ENCODE measurements at places on chromosomes 6 and 20.
A peak's percentile ranks its signal among the peaks of the same experiment; 100 is the strongest.

- no peak for DNase-seq
These were observed 38.9 kb downstream of the STK35 start for GRCh38 chr20:2140561-2140960.

GRCh38 chr20:15937179-15937578 lies 636.1 kb downstream of the KIF16B start:
- no peak for DNase-seq

- DNase-seq, result no peak
These were observed 113.7 kb upstream of the LOC128125822 start for GRCh38 chr6:63458480-63459115.

DNA sequence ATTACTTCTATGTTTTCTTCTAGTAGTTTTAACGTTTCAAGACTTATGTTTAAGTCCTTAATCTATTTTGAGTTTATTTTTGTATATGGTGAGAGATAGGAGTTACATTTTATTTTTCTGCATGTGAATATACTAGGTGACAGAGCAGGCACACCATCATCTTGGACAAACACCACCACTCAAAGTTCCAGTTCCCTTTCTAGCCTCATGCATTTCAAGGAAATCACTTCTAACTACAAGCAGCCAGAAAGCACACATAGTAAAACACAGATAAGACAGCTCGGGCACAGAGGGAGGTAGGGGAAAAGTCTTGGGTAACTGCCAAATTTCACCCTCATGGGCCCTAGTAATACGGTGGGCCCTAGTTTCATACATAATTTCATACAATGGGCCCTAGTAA lies 609.4 kb upstream of the HS3ST5 start:
- DNase-seq, result no peak

- DNase-seq, result peak; percentile 79
These were observed 101.4 kb downstream of the ADGB start for GRCh38 chr6:146700078-146700686.

DNA sequence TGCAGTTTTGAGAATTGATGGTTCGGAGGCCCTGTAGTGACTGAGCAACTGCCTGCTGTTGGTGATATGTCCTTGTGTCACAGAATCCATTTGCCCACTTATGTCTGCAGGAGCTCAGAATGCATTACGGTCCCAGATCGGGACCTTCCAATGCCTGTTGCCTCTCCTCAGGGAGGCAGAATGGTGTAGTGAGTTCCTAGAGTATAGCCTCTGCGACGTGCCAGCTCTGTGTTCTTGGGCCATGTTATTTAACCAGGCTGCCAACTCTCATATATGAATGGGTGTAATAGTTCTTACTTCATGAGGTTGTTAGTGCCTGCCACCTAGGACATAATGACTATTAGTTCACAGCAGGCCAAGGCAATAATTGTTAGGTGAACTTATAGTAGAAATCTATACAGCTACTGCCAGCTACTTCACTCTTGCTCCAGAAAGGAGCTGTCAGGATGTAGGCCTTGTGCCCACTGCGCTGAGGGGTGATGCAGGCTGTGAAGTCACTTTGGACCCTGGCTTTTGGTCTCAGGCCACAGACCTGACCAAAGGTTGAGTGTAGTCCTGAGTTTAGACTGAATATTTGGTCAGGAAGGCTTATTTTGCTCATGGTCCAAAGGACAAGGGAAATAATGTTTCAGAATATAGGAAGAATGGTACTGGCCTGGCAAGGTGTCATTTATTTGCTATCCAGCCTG lies 82.1 kb downstream of the ASXL1 start:
- no peak for DNase-seq

GRCh38 chr6:34630040-34630439 lies 66.5 kb downstream of the ILRUN start:
- DNase-seq, result no peak

- DNase-seq, result no peak
These were observed 89.6 kb downstream of the CEBPB start for GRCh38 chr20:50279988-50280850.

DNA sequence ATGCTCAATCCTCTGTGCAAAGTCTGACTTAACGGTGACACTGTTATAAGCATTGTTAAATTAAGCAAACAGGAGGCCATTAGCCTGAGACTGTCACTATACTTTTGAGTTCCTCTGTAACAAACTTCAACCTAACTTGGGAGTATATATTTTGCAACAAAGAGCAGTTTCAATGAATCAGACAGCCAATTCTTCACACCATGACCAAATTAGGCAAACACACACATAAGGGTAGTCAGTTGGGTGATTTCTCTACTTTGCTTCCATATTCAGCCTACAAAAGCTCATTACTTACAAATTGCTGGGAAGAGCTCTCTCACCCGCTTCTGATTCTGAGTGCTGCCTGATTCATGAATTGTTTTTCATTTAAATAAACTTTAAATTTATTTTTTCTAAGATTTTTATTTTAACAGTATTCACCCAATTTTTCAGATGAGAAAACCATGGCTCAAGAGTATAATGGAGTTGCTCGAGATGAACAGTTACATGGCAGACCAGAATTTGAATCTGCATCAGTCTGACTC lies 60.5 kb downstream of the HACE1 start:
- DNase-seq, result no peak

- DNase-seq, result no peak
These were observed 126.3 kb downstream of the KIF16B start for GRCh38 chr20:16446991-16447390.

- no peak for DNase-seq
These were observed 38.8 kb downstream of the LYRM2 start for GRCh38 chr6:89599727-89600126.

All from muscle of back (tissue), 13 donors.